Stimulated activated CD4-positive, alpha-beta T cell treated with anti-CD3 and anti-CD28 coated beads, TNF-alpha, amount 100 ng/mL, for 24 hours (primary cell): ENCODE measurements at places on chromosomes 1 and 21.
A peak's percentile ranks its signal among the peaks of the same experiment; 100 is the strongest.

- DNase-seq = no peak
Observed at GRCh38 chr1:160538985-160539651, 16.1 kb upstream of the SLAMF6 start.

GRCh38 chr1:110223127-110223526, 13.0 kb downstream of the KCNC4 start:
- DNase-seq = no peak

DNA sequence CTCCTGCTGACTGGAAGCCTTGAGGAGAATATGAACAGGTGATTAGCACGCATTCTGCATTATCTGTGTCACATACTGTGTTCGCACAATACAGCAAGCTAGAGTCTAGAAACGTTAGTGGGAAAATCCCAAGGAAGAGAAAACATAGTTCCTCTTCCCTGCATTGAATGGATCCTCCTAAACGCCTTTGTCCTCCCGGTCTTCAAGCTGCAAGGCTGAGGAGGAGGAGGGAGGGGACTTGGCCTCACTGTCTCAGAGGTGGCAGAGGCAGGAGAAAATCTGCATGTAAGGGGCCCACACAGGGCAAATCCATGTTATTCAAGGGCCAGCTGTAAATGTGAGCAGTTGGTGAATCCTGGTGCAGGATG, 34.4 kb downstream of the WNT9A start:
- no peak for DNase-seq

DNA sequence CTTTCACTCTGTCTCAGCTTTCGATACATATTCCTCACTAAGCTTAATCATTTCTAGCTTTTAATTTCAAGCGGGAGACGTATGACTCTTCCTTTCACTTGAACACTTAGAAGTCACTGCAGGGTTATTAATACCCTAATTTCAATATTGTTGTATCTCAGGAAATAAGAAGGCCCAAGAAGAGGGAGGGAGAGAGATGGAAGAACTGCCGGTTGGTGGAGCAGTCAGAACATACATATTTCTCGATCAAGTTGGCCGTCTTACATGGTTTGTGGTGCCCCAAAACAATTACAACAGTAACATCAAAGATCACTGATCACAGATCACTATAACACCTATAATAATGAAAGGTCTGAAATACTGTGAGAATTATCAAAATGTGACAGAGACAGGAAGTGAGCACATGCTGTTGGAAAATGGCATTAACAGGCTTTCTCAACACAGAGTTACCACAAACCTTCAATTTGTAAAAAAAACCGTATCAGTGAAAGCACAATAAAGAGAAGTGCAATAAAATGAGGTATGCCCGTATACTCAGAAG, 145.4 kb upstream of the HP1BP3 start:
- no peak for DNase-seq

GRCh38 chr1:118333601-118334210, 148.7 kb upstream of the SPAG17 start:
- DNase-seq = no peak

DNA sequence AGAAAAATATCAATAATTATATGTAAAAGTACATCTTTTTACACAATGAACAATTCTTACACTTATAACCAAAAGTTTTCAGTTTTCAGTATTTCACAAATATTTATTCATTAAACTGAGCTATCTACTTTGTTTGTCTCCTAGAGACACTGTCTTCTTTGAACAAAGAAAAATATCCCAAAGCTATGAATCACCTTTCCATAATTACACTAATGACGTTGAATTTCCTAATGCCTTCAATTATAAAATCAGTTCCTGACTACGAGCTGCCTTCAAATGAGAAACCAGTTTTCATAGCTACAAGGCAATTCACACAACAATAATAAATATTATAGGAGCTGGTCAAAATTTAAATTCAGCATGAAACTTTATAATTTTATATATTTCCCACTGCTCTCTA, 201.8 kb upstream of the BRINP3 start:
- DNase-seq = no peak

DNA sequence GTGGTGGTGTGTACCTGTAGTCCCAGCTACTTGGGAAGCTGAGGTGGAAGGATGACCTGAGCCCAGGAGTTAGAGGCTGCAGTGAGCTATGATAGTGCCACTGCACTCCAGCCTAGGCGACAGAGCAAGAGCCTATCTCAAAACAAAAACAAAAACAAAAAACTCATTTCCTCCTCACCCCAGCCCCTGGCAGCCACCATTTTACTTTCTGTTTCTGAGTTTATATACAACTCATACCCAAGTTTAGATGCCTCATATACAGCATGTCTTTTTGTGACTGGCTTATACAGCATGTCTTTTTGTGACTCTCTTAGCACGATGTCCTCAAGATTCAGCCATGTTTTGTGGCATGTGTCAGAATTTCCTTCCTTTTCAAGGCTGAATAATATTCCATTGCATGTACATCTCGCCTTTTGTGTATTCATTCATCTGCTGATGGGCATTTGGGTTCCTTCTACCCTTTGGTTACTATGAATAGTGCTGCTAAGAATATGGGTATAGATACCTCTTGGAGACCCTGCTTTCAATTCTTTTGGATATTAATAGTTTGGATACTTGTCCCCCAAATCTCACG, 14.7 kb downstream of the COA7 start:
- DNase-seq = no peak

- DNase-seq = no peak
Observed at GRCh38 chr1:244836135-244836521, 670 bp downstream of the COX20 start.

- DNase-seq = no peak
Observed at GRCh38 chr1:197671140-197671539, 104.1 kb downstream of the DENND1B start.

DNA sequence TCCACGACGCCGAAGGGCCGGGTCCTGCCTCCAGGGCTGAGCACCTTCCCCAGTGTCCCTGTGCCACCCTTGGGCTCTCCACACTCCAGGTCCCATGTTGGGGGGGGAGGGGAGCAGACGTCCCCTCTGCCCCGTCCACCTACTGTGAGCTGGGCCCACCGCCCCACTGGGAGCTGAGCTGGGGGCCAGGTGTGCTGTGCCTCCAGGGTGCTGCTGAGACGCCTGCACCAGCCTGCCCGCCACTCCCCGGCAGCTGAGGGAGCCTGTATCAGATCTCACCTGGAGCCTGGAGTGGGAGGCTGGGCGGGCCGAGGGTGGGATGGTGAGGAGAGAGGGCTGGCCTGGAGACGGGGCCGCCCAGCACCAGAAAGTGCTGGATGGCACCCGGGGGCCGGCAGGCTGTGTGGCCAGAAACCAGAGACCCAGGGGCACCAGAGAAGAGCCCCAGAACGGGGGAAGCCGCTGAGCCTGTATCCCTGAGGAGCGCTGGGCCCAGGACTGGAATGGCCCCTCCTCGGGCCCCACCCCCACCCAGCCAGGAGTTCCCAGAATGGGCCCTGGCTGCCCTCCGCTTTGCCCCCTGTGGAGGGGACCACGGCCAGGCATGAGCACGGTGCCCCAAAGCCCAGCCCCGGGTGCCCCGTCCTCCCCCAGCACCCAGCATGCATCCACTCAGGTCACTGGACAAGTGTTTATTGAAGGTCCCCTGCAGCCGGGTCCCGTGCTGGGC, 3.4 kb downstream of the TNFRSF18 start:
- no peak for DNase-seq

GRCh38 chr1:24754229-24754628, 9.0 kb downstream of the CLIC4 start:
- no peak for DNase-seq

DNA sequence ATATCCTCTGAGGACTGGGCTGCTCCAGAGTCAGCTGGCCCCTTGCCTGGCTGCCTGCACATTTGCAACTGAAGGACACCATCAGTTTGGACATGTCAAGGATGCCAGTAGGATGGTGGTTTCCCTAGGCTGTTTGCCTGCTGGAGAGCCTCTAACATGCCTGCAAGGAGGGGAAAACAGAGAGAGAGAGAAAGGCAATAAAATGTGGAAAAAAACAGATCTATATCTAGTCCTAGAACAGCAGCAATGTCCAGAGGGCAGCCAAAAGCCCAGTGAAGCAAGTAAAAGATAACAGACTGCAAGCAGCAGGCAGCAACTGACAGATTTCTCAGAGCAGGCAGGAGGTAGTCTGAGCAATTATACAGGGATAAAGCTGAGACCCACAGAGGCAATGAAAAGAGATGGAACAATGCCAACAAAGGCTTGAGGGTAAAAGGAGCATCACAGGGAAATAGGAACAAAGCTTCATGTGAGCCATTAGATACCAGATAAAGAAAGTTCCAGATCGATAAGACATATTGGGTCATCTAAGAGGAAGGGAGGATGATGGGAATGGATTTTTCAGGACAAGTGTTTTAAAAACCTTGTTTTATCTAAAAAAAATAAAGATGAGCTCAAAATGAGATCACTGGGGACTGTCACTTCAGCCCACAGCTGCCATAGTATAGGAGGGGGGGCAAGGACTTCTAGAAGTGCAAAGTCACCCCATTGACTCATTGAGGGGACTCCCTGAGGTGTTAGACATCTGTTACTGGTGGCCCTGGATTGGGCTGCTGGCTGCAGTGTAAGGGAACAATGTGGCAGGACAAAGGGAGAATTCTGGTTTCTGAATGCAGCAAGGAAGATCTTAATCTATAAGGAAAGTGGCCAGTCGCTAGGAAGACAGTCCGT, 38.6 kb upstream of the GADD45A start:
- no peak for DNase-seq

- no peak for DNase-seq
Observed at GRCh38 chr1:82299656-82300055, 498.9 kb downstream of the ADGRL2 start.

DNA sequence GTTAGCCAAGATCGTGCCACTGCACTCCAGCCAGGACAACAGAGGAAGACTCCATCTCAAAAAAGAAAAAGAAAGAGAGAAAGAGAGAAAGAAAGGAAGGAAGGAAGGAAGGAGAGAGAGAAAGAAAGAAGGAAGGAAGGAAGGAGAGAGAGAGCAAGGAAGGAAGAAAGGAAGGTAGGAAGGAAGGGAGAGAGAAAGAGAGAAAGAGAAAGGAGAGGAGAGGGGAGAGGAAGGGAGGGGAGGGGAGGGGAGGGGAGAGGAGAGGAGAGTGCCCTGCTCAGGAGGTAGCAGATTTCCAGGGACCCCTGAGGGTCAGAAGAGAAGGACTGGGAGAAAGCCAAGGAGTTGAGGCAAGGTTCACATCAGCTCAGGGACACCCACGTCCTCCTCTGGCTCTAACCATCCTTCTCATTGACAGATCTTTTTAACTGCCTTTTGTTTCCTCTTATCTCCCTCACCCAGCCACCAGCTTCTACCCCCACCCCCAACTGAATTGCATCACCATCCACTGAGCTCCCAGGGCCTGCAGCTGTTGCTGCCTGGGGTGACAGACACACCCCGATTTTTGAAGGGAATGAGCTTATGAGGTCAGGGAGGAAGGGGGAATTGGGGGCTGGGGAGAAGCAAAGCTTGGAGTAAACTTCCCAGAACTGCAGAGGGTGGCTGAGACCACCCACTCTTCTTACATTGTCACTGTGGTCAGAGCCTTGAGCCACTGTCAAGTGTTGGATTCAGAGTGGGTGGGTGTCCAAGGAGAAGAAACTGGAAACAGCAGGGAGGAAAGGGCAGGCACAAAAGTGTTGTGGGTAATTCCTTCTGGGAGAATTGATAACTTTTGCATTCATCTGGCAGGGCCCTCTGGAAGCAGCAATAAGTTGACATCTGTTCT, 91.6 kb downstream of the GLUL start:
- DNase-seq = no peak

- no peak for DNase-seq
Observed at GRCh38 chr1:9120312-9120958, 8.5 kb downstream of the GPR157 start.

DNA sequence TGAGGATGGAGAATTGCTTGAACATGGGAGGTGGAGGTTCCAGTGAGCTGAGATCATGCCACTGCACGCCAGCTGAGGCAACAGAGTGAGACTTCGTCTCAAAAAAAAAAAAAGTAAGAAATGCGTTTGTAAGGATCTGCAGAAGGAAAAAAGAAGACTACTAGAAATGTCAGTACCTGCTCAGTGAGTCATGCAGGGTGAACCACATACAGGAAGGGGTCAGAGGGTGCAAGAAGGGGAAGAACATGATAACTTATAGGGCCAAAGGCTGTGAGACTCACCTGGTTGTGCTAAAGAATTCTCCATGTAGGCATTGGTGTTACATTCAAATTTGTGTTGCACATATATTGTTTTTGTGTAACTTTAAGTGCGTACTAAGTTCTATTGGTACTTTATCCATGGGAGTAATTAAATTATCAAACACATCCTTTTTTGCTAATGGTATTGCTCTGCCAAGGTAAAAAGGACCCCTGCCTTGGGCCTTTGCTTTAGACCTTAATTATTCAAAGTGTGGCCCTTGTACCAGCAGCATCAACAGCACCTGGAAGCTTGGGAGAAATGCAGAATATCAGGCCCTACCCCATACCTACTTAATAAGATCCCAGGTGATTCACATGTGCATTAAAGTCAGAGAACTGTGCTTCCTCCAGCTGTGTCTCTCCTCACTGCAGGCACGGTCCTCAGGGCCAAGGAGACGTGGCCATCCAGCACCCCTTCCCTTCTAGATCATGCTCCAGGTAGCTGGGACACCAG, 96.4 kb upstream of the PPP2R5A start:
- DNase-seq = no peak

GRCh38 chr1:8604041-8604945, 213.1 kb downstream of the RERE start:
- peak; percentile 31 for DNase-seq

- no peak for DNase-seq
Observed at GRCh38 chr1:26028490-26028980, 7.0 kb downstream of the EXTL1 start.

GRCh38 chr1:171366816-171367215, 52.8 kb downstream of the FMO4 start:
- no peak for DNase-seq

- DNase-seq = peak; percentile 14
Observed at GRCh38 chr1:209248649-209249279, 334.8 kb upstream of the CAMK1G start.

DNA sequence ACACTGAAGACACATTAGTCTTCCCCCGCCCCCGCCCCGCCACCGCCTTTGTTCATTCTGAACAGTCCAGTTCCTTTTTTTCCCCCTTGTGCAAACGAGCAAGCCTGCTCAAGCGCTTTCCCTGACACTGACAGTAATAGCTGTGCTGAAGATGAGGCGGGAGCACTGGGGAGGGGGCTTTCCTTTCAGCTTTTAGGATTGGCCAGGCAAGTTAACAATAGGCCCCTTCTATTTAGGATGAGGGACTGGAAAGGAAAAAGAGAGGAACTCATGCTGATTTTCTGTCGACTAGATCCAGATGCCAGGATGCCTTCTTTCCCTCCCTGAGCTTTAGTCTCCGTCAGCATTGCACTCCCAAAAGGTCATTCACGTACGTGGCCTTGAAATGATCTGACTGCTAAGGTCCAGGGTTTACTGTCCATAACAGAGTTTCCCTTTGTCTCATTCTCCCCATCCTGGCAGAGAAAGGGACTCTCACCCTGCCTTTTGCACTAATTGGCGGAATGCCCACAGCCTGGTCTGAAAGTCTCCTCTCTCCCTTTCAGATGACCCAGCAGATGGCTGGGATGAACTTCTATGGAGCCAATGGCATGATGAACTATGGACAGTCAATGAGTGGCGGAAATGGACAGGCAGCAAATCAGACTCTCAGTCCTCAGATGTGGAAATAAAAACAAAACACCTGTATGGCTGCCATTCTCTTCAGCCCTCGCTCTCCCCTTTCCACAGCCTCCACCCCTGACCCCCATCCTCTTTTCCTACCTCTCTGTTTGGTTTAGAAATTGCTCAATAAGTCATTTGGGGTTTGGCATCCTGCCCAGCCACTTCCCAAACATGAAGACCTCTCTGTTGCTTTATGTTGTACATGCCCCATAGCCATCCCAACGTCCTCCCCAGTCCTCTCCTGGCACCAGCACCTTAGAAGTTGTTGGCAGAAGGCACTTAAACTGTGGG, 28.6 kb upstream of the ZFP69B start:
- DNase-seq = no peak
